ENCODE measurements at places on chromosomes 4 and X.
A peak's percentile ranks its signal among the peaks of the same experiment; 100 is the strongest.

GRCh38 chr4:8525383-8526120, 54.6 kb upstream of the GPR78 start:
- DNase-seq, result no peak

DNA sequence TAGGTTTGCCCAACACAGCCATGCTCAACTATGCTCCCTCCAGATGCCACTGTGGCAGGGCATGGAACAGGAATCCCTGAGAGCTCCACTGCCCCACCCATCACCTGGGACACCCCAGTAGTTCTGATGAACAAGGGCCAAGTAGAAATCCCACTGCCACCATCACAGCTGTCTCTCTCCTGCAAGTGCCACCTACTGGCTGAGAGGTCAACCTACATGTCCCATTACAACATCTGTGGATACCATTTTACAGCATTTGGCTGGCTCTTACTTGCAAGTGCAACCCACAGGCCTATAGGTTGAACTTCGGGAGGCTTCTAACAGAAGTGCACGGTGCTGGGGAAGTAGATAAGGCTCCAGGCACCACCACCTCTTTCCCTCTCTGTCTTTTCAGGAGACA, 142.5 kb downstream of the CXXC4 start:
- DNase-seq, result no peak

GRCh38 chrX:43822014-43822413, 60.2 kb downstream of the MAOB start:
- no peak for DNase-seq

DNA sequence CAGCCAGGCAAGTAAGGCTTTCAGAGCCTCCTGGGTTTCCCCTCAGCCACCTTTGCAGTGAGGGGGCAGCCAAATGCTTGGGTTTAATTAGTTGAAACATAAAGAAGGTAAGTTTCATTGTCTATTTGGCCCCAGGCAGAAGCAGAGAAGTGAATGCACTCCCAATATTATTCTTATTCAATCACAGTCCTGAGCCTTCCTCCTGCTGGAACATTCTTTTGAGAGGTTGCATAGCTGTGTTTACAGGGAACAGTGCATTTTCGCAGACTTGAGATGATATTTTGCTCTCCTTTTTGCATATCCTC, 13.9 kb downstream of the SLC2A9 start:
- no peak for DNase-seq

GRCh38 chrX:77953302-77953701, 16.1 kb downstream of the PGAM4 start:
- DNase-seq, result no peak

DNA sequence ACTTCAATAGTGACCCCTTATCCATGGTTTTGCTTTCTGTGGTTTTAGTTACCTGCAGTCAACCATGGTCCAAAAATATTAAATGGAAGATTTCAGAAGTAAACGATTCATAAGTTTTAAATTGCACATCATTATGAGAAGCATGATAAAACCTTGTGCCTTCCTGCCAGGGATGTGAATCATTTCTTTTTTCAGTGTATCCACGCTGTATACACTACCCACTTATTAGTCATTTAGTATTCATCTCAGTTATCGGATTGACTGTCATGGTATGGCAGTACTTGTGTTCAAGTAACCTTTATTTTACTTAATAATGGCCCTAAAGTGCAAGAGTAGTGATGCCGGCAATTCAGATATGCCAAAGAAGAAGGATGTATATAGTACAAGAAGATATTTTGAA, 37.7 kb upstream of the TASL start:
- DNase-seq, result no peak

DNA sequence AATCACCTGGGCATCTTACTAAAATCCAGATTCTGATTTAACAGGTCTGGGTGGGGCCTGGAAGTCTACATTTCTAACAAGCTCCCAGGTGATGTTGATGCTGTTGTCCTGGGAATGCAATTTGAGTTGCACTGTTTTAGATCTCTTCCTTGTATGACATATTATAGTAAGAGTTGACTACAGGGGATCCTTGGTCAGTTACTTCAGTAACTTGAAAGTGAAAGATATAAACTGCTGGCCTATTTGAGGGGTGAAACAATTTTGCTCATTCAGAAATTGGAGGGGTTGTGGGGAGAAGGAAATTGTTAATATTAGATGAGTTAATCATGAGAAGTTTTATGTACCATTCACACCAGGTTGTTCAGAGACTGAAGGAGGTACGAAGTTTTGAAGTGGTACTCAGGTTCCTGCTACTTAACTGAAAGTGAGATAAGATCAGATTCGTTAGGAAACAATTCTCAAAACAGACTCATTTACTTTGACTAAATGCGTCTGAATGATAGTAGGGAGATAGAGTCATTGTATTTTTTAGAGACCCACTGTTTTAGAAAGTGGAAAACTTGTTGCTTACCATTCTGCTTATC, 12.5 kb downstream of the SH2D1A start:
- DNase-seq, result no peak

- no peak for DNase-seq
Measured at GRCh38 chr4:124710015-124710741, 2.4 kb downstream of the ANKRD50 start.

DNA sequence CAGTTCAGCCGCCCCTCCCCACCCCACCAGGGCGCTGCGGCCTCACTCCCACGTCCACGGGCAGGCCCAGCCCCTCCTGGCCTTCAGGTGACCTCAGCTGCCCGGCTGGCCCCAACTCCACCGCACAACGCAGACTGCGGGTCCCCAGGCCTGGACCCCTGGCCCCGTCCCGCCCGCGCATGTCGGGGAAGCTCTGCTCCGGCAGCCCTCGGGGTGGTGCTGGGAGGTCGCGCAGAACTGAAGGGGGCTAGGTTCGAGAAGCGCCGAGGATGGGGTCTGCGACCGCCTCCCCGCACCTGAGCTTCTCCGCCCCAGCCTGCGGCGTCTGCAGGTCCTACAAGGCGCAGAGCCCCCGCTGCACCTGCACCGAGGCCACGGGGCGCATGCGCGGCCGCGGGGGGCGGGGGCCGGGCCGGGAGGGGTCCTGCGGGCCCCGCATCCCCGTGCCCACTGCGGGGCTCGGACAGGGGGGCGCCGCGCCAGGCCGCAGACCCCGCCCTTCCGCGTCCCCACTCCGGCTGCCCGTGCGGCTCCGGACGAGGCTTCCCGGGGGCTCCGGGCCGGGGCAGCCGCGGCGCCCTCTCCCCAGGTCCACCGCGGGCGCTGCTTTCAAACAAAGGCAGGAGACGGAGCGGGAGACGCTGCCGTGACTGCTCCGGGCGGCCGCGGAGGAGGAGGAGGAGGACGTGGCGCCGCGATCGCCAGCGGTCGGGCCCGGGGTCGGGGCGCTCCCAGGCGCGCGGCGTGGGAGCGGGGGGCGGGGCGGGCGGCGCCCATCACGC, 672 bp upstream of the NAT8L start:
- no peak for DNase-seq

GRCh38 chr4:97624204-97624603, 519.1 kb downstream of the STPG2 start:
- DNase-seq, result no peak

GRCh38 chr4:75907966-75908365, 5.7 kb upstream of the PPEF2 start:
- no peak for DNase-seq

- no peak for DNase-seq
Measured at GRCh38 chrX:41603596-41603995, 85.2 kb upstream of the GPR34 start.

DNA sequence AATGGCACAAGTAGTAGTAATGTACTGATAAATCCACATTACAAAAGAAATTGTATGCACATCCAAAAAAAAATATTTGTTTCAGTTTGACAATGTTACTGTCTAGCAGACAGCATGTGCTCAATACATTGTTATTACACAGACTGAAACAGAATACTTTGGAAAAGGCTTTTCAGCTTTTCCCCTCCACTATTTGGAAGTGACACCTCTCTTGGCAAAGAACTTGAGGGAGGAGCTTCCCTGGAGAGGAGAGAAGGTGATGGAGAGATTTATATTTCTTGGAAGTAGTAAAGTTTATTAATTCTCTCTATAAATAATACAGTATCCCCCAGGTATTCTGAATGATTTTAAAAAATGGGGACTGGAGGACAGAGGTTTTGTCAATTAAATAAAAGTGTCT, 131.8 kb downstream of the SCFD2 start:
- no peak for DNase-seq

GRCh38 chr4:20839957-20840356, 139.7 kb downstream of the PACRGL start:
- DNase-seq, result no peak

- DNase-seq, result no peak
Measured at GRCh38 chr4:99447079-99447478, 11.9 kb upstream of the ADH7 start.

DNA sequence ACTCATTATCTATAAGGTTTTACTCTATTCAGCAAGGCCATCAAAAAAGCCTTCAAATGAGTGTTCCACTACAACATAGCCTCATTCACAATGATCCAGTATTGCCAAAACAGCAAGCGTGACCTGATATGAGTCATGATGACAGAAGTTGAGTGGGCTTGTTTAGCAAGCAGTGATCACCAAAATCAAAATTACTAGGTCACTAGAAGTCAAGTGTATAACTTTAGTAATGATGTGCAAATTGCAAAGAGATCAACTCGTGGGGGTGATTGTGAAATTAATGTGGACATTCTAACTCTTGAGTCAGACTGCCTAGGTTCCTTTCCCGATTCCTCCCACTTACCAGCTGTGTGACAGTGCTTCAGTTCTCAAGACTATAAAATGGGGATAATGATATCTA, 124.5 kb downstream of the CHM start:
- no peak for DNase-seq

DNA sequence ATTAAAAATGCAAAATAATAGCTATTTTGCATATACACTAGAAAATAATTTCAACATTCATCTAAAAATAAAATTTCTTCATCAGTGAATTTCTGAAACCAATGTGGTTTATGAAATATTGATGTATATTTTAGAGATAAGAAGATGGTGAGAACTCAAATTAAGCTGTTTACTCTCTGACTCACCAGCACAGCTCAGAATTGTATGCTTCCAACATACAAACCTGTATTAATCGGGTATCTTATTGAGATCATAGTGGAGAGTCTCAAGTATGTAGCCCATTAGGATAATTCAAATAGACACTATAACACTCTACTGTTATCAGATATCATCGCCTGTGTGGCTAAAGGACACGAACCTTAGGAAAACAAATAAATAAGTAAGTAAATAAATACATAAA, 899.5 kb upstream of the INTU start:
- no peak for DNase-seq

GRCh38 chr4:75821966-75822365, 80.3 kb downstream of the PPEF2 start:
- no peak for DNase-seq

DNA sequence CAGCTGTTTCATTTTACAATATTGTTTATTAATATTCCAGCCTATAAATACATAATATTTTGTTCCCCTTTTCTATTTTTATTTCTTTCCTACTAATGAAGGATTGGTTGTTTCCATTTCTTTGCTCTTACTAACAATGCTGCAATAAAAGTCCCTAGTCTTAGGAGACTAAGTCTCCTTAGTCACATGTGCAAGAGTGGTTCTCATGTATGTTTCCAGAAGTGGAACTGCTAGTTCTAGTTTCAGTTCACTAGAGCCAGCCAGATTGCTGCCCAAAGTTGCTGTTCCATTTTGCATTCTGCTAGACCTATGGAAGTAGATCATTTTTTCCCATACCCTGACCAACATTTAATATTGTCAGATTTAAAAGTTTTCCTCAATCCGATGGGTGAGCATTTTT, 44.3 kb downstream of the CNGA1 start:
- peak; percentile 21 for DNase-seq

DNA sequence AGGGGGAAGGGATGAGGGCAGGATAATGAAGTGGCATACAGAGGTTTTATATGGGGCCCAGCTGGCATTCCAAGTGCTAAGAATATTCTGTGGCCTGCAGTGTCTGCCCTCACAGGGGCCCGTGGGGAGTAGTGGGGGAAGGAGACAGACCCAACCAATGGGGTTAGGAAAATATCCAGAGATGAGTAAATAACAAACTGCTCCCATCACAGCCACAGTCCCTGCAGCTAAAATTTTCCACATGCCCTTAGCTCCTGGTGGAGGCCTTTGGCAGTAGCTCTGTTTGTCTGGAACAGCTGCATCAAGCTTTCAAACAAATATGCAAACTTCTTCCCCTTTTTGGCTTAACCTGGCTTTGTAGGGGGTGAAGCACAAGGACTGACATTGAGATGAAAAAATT, 3.1 kb downstream of the SRPX2 start:
- no peak for DNase-seq

DNA sequence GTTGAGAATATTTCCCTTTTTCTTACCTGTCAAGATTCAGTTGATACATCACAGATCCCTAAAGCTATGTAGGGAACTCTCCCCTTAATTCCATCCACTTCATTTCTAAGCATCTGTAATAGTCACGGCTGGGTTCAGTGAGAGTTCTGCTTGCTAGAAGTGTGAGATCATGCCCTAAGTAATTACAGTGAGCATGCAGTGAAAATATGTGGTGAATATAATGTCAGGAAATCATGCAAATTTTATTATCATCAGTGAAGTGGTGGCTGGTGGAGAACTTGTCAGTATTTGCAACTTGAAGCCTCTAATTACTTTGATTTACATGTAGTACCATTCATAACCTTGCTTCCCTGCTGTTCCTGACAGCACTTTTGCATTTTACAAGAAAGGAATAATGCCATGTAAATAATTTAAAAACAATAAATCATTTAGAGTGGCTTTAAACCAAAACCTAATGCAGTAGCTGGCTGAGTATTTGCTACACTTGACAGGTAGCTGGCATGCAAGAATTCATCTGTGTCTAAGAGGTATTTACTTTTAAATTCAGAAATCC, 28.3 kb upstream of the CFAP299 start:
- DNase-seq, result no peak

DNA sequence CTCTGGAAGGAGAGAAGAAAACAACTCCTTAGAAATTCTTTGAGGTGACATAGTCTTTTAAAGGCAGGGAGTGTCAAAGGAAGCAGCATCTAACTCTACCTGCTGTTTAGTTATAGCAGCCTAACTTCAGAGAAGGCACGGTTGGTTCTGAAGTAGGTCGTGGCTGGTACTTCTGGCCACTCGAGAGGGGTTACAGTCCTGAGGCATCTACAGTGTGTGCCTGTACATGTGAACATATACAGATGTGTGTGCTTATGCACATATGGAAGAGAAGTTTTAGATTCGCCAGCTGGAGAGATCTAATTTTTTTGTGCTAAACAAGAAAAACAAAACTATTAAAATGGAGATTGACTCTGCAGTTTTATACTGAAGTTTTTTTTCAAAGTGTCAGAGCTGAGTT, 52.7 kb downstream of the GATB start:
- no peak for DNase-seq

DNA sequence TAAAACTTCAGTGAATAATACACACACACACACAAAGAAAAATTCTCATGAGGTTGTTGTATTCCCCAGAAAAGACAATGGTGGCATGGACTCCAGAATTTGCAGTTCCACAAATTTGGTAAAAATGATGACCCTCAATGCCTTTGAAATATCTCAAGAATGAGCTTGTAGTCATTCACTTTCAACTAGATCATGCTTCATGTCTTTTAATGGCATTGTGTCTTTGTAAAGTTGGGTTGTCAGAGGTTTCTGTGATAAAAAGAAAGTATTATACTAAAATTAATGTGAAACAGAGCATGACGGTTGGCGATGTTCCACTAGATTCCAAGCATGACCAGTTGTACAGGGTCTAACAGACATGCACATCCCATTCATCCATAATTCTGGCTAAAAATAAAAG, 685.0 kb upstream of the FRG1 start:
- DNase-seq, result no peak

GRCh38 chr4:153223930-153224329, 19.7 kb downstream of the TRIM2 start:
- DNase-seq, result no peak

GRCh38 chr4:106587558-106587957, 219.0 kb upstream of the GIMD1 start:
- DNase-seq, result no peak

GRCh38 chrX:3522101-3522650, 175.7 kb upstream of the MXRA5 start:
- DNase-seq, result no peak
